ENCODE measurements at places on chromosomes 7 and 10.

GRCh38 chr10:29691564-29692072 is 56.8 kb upstream of the SVIL start:
- peak; percentile 85 for DNase-seq

DNA sequence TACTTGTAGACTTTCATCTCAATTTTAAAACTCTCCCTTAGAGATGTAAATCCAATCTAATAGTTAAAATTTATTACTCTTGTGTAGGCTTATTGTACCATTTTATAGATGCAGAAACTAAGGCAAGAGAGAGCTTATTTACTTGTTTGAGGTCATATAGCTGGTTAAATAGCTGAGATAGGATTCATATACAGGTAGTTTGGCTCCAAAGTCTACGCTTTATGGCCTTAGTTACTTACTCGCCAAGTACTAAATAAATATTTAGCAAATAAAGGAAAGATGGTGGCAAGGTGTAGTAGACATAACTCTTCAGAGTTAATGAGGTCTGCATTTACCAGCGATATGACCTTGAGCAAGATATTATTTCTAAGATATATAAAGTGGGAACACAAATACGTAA is 86.8 kb downstream of the HBP1 start:
- DNase-seq = no peak

- DNase-seq = no peak
Observed at GRCh38 chr10:1515780-1516491, 221.4 kb downstream of the ADARB2 start.

GRCh38 chr7:3378390-3379150 is 77.5 kb downstream of the SDK1 start:
- DNase-seq = no peak

DNA sequence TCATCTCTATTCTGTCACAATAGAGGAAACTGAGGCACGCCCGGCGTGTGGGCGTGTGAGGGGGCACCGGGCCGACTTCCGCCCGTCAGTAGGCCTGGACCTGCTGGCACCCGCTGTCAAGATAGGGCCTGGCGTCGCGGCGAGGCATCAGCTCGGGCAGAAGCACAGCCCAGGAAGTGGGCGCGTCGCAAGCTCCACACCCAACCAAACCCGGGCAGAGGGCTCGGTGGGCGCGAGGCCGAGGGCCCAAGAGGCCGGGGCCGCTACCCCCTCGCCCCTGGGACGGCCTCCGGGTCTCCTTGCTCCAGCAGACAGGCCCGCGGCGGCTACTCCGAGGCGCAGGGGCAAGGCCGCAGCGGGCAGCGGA is 91.2 kb downstream of the SPAG6 start:
- DNase-seq = no peak

GRCh38 chr7:121005996-121006584 is 17.6 kb downstream of the CPED1 start:
- DNase-seq = no peak

DNA sequence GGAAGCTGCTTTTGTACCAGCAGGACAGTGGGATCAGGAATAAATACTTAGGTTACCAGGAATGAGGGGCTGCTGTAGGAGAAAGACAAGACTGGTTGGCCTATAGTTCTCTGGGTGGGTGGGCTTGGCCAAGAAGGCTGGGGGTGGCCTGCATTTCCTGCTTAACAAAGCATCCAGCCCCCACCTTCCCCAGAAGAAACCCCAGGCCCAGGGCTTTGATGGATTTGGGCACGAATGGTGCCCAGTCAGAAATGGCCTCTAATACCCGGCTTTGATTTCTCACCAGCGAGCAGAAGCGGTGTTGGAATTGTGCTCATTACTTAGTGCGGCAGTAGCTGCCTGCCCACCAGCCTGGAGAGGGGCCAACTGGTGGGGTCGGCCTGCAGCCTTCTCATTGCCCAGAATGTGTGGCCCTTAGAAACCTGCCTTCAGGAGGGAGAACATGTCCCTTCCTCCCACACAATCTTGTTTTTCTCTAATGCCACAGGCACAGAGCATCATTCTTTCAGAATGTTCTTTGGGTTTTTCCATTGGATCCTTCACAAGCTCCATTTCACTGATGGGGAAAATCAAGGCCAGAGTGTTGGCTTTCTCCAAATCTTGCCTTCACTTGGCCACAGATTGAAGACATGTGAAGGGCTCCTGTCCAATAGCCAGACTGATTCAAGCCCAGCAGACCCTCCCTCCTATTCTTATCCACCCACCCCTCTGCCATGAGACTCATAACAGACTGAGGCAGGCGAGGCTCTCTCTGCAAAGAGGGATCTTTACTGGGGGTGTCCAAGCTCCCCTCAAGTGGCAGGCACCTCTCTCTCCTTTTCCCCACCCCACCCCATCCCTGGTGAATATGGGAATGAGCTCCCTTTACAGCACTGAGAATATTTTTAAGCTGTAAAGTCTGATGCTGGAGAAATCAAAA is 2.5 kb downstream of the UNC5B start:
- DNase-seq = no peak

DNA sequence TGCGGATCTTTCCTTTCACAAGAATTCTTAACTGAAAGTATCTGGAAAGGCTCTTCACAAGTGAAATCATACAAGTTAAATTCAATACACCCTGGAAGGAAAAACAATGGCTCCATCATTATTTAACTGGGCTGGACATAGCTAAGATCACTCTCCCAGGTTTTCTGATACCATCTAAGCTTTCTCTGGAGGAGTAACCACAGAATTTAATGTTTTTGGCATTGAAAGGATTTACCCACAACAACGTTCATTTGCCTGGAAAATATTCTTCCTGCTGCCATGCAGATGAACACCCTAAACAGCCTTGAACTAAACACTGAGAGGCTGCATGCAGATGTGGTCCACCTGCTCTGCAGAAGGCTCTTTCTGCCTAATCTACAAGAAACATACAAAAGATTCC is 4.3 kb downstream of the NEBL start:
- DNase-seq = no peak

GRCh38 chr10:78925800-78926319 is 142.9 kb upstream of the ZMIZ1 start:
- DNase-seq = peak; percentile 93

DNA sequence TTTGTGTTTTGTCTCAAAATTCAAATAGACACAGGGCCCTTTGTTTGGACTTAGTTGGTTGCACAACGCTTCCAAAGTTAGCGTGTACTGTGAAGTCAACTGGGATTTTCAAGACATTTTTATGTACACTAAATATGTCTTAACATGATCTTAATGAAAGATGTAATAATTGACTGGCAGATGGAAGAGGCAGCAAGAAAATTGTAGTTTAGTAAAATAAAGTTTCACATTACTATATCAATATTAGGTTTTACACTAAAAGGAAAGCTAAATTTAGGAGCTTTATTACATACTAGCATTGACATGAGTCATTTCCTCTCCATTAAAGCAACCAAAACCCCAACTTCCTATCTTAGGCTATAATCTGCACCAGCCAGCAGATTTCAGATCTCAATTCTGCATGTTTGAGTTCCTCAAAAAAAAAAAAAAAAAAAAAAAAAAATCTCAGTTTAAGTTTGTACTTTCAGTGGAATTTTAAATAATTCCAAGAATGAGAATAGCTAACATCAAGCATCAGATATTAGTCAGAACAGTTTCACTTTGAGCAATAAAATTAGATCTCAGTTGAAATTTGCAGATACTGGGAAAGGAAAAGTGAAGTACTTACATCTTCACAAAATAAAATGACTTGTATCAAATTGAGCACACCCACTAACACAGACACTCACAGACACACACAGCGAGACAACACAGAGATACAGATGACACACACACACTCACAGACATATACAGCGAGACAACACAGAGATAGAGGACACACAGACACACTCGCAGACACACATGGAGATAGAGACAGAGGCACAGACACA is 346.6 kb upstream of the KLF6 start:
- DNase-seq = peak; percentile 83

DNA sequence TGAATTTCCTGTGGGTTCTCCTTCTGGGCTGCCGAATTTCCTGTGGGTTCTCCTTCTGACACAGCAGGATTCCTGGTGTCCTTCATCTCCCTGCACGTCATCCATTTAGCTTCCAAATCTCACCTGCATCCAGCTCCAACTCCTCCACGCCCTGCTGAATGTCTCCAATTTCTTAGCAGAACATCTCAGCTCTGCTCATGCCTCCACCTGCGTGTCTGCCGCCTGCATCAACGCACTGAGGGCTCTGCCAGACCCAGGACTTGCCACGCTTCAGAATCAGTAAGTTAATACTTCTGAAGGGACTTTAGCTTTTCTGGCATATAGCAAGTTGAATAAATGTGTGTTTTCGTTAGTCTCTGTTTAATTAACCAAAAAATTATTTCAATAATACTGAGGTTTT is 31.1 kb upstream of the VIPR2 start:
- DNase-seq = no peak

- DNase-seq = no peak
Observed at GRCh38 chr7:128366300-128366699, 4.8 kb upstream of the PRRT4 start.

DNA sequence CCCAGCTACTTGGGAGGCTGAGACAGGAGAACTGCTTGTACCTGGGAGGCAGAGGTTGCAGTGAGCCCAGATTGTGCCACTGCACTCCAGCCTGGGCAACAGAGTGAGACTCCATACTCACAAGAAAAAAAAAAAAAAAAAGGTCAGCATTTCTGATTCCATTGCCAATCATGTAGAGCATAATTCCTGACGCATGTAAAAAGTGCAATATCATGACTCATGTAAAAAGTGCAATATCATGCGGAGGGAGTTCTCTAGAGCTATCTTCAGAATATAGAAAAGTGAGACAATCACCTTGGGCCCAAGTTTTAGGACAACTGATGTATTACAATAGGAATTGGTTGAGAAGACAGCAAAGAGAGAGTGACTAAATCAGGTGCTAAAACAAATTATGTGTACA is 85.8 kb downstream of the SEMA3A start:
- no peak for DNase-seq

DNA sequence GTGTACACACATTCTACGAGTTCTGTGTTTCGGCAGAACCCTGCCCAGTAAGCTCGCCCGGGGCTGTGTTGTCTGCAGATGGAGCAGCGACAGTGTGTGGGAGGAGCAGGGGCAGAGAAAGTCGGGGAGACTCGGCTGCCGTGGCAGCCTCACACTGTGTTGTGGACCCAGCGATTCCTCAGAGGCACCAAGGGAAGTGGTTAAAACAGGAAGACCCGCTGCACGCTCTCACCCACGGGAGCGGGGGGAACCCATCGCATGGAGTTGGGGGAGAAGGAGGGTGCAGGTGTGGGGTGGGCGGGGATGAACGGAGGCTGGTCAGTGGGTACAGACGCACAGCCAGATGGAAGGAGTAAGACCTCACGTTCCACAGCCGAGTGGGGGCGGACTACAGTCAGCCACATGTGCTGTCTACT is 250.2 kb downstream of the ELFN1 start:
- no peak for DNase-seq

GRCh38 chr10:72328045-72328828 is 26.5 kb downstream of the DNAJB12 start:
- DNase-seq = peak; percentile 66

GRCh38 chr7:95209788-95210187 is 114.5 kb downstream of the PON1 start:
- no peak for DNase-seq

DNA sequence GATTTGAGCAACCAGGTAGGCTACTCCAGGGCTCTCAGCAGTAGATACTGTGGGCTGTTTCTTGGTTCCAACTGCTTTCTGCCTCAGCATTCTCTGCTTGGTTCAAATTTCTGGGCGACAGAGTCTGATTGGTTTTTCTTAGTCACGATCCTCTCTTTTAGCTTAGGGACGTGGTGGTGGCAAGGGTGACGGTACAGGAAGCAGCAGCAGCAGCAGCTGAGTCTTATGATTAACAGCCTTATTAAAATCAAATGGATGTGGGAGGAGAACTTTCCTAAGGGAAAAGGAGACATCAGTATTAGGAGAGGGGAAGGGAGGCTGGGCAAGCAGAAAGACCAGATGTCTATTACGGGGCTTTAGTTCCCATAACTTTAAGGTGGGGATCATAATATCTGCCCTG is 156.5 kb upstream of the PLPP4 start:
- no peak for DNase-seq

DNA sequence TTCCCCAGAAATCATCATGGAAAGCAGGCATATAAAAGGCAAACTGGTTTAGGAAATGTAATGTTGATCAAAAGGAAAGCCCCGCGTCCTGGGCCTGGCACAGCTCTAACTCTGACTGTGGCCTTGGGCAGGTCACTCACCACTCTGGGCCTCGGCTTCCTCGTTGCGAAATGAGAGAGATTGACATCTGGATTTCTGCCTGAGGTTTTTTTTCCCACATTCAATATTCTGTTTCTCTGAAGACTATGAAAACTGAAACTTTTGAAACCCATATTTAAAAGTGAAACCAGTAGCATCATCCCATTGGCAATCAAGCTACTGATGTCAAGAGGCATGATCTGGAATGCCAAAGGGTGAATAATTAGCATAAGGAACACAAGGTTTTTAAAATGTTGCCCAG is 369.7 kb upstream of the NPVF start:
- no peak for DNase-seq

GRCh38 chr10:127735723-127736221 is 1.2 kb upstream of the FOXI2 start:
- DNase-seq = no peak

DNA sequence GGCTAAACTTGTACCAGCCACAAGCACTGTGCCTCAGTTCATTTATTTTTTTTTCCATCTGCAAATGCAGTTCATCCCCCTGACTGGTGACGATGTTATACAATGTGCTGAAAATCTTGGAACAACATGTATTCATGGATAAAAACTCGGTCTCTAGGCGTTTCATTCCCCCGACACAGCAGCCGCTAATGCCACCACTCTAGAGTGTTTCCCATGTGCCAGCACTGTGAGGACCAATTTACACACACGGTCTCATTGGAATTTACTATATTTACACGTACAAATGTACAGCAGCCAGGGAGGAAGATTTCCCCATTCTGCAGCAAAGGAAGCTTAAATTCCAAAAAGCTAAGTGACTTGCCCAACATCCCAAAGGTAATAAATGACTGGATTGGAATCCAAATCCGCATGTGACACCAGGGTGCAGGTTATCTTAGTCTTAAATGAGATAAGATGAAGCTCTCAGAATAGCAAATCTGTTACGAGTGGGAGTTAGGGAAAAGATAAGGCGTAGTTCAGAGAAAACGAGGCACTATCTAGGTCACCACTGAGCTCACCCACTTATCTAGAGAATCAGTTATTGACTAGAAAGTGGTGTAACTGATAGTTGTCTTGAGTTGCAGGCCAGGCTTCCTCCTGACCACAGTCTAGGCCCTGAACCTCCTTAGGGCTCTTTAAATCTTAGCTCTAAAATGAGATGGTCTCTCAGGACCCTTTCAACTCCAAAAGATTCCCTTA is 36.7 kb downstream of the FAM107B start:
- DNase-seq = no peak

GRCh38 chr10:15879058-15879457 is 18.8 kb upstream of the MINDY3 start:
- peak; percentile 35 for DNase-seq

DNA sequence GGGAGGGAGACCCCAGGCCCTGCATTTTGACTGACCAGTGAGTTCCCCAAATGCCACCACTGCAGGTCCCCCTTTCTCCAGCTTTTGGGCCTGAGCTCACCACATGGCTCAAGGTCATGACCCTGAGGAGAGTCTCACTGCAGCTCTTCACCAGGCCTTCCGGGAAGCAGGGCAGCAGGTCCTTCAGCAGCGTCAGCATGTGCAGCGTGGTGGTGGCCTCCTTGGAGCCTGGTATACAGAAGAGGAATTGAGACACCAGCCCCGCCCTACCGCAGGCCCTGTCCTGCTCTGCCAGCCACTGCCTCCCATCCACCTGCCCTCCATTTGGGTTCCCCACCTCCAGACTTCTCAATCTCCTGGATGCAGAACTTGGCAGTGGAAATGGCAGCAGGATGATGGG is 13.0 kb downstream of the RRP12 start:
- DNase-seq = no peak
